ENCODE measurements at places on chromosomes 6 and 20. TPM values are rescaled to one million over a fixed set of nuclear protein-coding genes. Genes with fewer than 3 reads are reported as not detected.

- DNase-seq: no peak
These were observed 825 bp upstream of the FAM135A start for GRCh38 chr6:70412252-70413113.

Gene MYH7B
- total RNA-seq: under 0.01 TPM

DNA sequence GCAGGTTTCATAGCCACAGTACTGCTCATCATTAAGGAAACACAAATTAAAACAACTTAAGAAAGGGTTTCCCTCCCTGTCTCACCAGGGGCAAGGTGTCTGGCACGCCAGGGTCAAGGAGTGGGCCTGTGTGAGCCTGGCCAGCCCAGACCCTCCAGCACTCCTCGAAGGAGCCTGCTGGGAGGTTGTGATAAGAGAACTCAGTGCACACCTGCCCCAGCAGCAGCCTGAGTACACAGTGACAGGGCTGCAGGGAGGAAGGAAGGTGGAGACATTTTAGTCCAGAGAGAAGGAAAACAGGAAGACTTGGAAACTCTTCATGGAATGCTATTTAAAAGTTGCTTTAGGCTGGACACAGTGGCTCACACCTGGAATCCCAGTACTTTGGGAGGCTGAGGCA is 14.1 kb downstream of the NINL start:
- DNase-seq: no peak

- no peak for DNase-seq
These were observed 1059.6 kb downstream of the HACE1 start for GRCh38 chr6:103799971-103800670.

DNA sequence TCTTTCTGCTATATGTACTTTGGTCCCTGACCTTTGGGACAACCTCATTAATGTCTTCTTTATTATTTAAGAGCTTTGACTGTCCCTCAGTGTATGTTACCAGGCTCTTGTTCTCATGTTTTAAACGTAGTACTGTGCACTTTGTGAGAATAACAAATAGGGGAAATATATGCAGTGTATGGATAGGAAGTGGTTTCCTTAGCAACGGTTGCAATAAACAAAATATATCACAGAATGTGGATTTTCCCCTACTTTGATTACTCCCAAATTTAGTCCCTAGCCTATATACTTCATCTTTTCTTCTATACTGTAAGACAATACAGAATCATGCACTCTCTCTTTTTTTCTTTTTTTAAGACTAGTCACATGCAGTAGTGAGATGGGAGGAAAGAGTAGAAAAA is 123.8 kb upstream of the AKIRIN2 start:
- no peak for DNase-seq

DNA sequence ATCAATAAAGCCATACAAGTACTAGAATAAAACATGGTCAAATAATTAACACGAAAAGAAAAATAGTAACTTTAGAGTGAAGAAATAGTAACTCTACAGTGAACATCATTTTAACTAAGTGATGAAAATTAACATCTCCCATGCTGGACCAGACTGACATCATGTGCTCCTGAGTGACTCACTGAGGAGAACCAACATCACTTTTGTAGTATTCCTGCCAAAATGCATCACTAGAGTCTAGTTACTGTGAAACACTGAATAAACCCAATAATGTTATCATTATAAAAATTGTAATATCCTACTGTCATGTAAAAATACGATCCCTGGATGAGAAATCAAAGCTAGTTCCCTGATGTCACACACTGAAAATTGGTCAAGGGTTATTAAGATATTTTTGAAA is 361.3 kb downstream of the CD109 start:
- DNase-seq: no peak

Gene COL9A3
- total RNA-seq: 37.1 TPM

DNA sequence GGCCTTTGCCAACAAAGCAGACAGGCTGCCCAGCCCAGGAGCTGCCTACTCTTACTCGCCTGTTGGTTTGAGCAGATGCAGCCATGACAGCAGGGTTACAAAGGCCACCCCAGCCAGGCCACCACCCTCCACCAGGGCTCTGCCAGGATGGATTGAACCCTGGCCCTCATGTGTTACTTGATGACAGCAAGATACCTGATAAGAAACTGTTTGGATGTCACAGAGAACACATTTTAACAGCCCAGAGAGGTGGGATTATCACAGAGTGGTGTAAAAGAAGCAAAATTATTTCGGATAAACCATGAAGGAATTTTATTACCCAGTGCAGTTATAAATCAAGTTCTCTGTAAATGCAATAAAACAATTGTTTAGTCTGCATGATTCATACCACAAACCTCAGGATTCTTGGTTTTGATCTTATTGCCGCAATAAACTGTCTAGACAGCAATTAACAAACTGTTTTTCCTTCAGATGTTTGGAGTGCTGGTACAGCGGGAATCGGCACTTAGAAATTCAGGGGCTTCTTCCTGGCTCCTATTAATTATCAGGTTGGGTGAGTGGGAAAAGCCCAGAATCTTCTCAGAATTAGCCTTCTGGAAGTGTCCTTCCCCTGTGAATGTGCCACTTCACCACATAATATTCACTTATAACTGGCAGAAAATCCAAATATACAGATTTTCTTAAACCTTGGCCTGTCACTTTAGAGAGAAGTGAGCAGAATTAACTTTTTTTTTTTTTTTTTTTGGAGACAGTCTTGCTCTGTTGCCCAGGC is 58.0 kb upstream of the SALL4 start:
- DNase-seq: no peak

Gene LTB
- 0.31 TPM for total RNA-seq

- DNase-seq: no peak
These were observed 31.4 kb downstream of the PRDM1 start for GRCh38 chr6:106117579-106117978.

Gene LINC00237
- 2.0 TPM for total RNA-seq

Gene FAM217A
- total RNA-seq: not detected

- no peak for DNase-seq
These were observed 6.5 kb upstream of the NUS1 start for GRCh38 chr6:117668736-117669135.

- DNase-seq: no peak
These were observed 125.9 kb downstream of the HS3ST5 start for GRCh38 chr6:114216789-114217467.

DNA sequence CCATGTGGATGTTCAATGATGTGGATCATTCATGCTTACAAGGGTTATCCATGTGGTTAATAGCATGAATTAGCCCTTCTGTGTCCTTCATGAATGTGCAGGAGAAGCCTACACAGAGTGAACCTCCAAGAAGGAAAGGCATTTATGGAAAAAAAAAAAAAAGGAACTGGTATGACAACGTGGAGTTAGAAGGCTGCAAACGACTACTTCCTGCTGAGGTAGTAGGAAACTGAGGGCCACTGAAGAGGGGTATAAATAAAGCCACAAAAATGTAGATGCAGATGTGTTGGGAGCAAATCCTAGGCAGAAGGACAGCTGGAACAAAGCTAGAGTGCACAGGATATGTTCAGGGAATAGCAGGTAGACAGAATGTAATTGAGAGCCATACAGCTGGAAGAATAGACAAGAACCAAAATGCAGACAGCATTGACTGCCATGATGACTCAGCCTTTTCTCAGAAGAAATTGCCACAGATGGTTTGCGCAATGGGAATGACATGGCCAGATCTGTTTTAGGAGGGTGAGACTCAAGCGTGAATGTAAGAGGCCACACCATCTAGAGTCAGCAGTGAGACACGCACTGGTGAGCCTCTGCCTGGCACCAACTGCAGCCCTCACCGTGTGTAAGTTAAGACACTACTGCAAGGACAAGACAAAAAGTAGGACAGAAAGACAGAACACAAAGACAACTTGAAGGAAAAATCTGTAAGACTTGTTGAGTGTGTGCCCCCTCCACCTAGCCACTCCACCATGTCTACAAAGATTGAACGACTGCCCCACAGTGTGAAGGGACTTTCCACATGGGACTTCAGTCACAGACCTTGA is 79.8 kb downstream of the KIF13A start:
- peak; percentile 21 for DNase-seq

Gene PKIB
- total RNA-seq: 1.7 TPM

Gene OVOL2
- 0.62 TPM for total RNA-seq

GRCh38 chr20:22700367-22700766 is 116.0 kb upstream of the FOXA2 start:
- DNase-seq: no peak

- DNase-seq: no peak
These were observed 1.3 kb upstream of the TAB2 start for GRCh38 chr6:149316108-149316727.

- DNase-seq: peak; percentile 31
These were observed 51.5 kb downstream of the PREX1 start for GRCh38 chr20:48776306-48776705.

- no peak for DNase-seq
These were observed 3.3 kb downstream of the ATP5F1E start for GRCh38 chr20:59028812-59029211.
